ENCODE measurements at places on chromosomes 11 and 22.
A peak's percentile ranks its signal among the peaks of the same experiment; 100 is the strongest.

DNA sequence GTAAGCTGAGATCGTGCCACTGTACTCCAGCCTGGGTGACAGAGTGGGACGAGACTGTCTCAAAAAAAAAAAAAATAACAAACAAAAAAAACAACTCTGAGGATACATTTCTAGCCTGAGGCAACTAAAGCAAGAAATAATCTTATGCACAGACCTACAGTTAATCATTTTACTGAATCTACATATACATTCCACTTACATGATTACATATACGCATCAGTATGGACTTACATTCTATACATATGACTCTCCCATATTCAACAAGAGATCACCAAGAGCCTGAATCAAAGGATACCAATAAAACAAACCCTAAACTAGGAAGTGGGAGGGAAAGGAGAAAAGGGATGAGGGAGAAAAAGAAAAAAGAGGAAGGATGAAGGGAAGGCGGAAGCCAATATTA, 1.1 kb downstream of the ALG8 start:
- DNase-seq, result no peak

GRCh38 chr22:32043391-32043790, 330 bp downstream of the SLC5A1 start:
- DNase-seq, result peak; percentile 10

GRCh38 chr11:63443714-63444113, 47.3 kb downstream of the PLAAT5 start:
- DNase-seq, result no peak

DNA sequence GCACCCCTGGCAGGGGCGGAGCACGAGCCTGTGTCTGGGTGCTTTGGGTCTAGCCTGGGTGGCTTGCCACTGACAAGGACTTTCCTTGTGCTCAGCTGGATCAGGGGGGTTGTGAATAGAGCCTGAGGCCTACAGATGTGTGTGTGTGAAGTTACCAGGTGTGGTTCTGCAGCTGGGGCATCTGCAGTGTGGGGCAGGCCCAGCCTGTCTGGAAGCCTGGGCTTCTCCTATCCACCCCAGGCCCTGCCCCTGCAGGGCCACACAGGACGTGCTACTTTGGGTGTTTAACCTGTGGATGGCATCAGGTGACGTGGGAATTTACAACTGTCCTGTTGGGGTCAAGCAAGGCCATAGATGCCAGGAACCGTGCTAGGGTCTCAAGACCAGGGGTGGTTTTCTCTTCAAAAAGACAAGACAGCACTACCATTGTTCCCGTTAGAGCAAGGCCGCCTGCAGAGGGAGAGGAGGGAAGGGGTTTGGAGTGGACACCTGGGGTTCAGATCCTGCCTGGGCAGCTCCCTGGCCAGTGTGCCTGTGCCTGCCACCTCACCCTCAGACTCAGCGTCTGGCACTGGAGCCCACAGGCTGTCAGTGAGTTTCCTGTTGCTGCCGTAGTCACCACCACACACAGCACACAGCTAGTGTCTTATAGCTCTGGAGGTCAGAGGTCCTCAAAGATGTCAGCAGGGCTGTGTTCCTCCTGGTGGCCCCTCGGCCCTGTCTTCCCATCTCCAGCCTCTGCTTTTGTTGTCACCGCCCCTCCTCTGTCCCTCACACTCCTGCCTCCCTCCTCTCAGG, 31.6 kb downstream of the CTTN start:
- DNase-seq, result no peak

DNA sequence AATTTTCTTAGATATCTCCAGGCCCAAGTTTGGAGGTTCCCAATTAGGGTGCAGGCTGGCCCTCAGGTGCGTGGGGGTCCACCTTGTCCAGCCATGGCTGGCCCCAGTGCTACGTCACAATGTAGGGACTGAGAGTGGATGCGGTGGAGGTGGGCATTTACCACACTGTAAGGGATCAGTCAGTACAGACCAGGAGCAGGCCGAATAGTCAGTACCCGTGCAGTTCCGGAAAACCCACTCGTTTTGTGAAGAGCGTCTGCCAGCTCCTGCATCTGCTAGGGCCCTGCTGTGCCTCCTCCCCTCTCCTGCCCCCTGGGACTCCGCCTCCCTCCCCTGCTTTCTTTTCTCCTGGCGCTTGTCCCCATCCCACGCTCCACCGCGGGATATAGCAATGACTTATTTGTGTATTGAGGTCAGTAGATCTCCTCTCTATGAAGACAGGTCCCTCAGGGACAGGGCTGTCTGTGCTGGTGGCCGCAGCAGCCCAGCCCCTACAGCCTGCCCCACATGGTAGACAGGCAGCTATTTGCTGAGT, 50.4 kb upstream of the SEPTIN5 start:
- DNase-seq, result no peak

- DNase-seq, result no peak
Measured at GRCh38 chr11:69511358-69512055, 30.0 kb downstream of the LINC01488 start.

DNA sequence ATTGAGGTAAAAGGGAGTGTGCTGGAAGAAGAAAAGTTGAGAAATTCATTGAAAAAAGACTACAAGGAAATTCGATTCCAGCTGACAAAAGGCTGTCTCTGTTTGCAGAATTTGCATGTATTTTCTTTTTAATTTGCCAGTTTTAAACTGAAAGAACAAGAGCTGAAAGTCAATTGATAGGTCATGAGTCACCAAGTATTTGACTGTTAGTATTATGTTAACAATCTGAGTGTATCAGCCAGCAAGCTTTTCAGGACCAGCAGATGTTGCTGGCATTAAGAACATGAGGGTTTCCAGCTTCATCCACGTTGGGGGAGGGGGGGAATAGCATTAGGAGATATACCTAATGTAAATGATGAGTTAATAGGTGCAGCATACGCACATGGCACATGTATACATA, 726.7 kb downstream of the METTL15 start:
- peak; percentile 35 for DNase-seq

- DNase-seq, result no peak
Measured at GRCh38 chr11:69328231-69328630, 34.3 kb downstream of the MYEOV start.

DNA sequence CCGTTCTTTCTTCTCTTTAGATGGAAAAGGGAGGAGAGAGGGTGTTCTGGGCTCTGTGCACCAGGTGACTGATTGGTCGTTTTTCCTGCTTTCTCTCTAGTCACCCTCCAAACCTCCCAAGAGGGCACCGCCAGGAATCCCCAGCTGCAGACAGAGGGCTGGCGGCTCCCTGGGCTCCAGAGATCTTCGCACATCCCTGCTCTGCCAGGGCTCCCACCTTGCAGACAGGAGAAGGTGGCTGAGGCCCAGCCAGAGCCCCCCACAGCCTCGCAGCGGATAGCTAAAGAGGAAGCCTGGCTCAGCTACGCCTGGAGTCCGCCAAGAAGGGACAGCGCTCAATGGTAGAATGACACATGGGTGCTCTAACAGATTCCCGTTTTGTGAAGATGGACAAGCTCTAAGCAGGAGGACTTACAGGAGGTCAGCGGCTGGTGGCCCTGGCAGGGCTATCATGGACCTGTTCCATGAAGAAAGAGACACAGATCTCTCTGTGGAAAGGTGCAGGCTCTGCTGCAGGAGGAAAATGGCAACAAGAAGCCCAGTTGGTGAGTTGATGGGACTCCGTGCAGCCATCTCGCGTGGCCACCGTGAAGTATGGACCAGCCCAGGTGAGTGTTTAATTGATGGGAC, 976.9 kb downstream of the BRD1 start:
- DNase-seq, result no peak

DNA sequence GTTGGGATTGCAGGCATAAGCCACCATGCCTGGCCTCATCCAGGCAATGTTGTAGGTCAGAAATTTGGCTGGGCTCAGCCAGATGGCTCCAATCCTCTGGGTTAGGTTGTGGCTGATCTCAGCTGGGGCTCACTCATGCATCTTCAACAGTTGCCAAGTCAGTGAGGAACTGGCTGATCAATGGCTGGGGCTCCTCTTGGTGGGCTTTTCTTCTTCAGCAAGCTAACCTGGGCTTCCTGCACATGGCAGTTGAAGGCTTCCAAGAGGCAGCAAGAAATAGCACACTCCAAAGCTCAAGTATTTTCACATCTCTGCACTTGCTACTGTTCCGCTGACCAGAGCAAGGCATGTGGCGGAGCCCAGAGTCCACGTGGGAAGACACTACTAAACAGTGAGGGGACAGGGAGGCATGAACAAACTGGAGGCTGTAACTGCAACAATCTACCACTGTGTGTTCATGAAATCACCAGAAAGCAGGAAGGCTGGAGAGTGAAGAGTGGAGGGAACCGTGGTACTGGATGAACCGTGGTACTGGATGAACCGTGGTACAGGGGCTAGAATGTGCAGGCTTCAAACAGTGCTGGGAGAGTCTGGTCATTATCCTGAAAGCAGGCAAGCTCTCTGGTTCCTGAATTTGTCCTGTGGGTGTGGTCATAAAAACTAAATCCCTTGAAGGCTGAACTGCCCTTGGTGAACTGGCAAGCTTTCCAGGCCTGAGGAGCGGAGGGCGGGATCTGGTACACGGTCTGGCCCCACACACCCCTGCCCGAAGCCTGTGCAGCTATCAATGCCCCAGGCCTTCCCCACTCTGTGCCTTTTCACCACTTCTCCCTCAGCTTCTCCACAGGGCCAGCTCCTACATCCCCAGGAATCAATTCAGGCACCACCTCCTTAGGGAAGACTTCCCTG, 20.2 kb downstream of the CHST1 start:
- DNase-seq, result no peak
